ENCODE measurements at places on chromosomes 11 and 22. TPM values are rescaled to one million over a fixed set of nuclear protein-coding genes. Genes with fewer than 3 reads are reported as not detected.

Gene PIWIL4
- not detected for total RNA-seq

Gene CRY2
- 8.9 TPM for total RNA-seq

Gene ABTB2
- total RNA-seq: 3.2 TPM

Gene OR52I1
- total RNA-seq: not detected

Gene SYCE3
- not detected for total RNA-seq

Gene SESN3
- total RNA-seq: 6.2 TPM

Gene WT1
- total RNA-seq: not detected
